ENCODE measurements at places on chromosomes 6 and 20.

DNA sequence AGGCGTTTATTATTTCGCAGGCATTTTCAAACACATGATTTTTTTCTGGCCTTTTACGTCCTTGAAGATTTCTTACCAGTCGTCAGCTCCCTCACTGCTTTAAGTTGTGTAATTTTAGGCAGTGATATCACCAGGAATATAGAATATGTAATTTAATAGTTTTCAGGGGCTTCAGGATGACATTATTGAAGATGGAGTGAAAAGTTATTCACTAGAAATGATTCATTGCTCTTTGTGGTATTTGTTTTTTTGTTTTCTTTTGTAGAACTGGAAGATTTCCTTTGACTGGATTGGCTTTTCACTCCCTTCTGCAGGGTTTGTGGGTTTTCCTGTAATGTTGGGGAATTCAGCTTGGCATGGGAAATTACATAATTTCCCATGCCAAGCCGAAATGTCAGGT is 2.0 kb downstream of the LRRC1 start:
- DNase-seq: no peak

DNA sequence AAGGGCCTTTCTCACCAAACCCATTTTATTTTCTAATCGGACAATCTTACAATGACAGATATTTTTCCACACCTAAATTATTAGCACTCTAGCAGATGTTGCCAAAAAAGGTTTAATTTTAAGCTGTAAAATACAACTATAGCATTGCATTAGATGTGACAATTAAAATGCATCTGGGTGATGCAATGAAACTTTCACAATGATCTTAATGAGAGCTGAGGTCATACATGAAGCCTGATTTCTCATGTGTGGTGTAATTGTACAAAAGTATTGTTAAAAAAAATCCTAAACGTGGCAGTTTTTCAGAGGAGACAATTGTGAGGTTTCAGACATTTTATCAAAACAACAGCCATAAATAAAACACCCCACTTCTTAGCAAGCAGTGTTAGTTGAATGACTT is 606.0 kb downstream of the HDGFL1 start:
- DNase-seq: no peak

DNA sequence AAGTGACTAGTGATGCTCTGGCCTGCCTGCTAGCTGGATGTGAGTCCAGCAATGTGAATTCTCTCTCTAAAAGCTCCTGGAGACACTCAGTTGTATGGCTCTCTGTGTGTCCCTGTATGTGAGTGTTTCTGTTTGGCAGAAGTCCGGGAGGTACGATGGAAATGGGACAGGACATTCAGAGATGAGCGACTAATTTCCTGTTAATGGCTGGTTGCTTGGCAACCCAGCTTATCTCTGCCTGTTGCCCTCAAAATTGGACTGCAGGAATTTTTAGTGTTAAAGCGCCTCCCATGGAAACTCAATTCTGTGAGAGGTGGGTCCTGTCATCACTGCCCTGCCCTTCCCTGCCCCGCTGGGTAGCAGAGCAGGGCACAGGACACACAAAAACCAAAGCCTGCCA is 136.8 kb upstream of the LRFN2 start:
- peak; percentile 37 for DNase-seq

- no peak for DNase-seq
Observed at GRCh38 chr6:52341561-52342260, 20.2 kb upstream of the PAQR8 start.

- DNase-seq: no peak
Observed at GRCh38 chr6:83202031-83202430, 8.9 kb downstream of the RWDD2A start.

DNA sequence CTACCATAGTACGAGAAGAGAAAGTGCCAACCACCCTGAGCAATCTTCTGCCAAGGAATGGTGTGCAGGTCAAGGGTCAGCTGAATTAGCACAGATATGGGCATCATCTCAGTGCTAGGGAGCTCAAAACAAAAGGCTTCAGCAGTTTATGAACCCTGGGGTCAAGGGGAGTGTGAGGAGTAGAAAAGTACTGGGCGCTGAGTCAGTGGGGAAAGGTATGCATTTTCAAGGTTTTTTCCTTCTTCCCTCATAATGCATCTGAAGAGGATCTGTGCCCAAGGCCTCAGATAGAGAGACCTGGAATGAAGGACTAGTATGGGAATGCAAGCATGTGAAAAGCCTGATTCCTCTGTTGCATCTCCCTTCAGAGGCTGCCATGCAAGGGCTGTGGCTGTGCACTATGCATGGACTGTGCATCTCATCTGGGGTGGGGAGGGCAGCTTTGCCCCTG is 81.7 kb downstream of the PERP start:
- DNase-seq: no peak

DNA sequence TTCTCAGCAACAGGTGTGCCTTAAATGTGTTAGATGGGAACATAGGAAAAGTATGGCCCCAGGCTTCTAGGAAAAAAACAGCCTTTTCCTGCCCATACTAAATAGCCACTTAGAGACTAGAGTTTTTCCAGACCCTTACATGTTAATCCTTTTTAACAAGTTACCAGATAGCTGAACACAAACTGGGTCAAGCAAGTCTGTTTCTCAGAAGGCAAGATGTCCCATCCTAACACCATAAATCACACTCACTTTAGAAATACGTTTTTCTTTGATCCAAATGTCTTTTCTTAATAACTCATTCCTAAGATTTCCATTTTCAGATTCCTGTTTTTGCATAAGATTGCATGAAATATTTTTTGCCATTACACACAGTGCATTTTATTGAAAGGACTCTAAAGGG is 241.3 kb downstream of the KCNQ5 start:
- DNase-seq: no peak

DNA sequence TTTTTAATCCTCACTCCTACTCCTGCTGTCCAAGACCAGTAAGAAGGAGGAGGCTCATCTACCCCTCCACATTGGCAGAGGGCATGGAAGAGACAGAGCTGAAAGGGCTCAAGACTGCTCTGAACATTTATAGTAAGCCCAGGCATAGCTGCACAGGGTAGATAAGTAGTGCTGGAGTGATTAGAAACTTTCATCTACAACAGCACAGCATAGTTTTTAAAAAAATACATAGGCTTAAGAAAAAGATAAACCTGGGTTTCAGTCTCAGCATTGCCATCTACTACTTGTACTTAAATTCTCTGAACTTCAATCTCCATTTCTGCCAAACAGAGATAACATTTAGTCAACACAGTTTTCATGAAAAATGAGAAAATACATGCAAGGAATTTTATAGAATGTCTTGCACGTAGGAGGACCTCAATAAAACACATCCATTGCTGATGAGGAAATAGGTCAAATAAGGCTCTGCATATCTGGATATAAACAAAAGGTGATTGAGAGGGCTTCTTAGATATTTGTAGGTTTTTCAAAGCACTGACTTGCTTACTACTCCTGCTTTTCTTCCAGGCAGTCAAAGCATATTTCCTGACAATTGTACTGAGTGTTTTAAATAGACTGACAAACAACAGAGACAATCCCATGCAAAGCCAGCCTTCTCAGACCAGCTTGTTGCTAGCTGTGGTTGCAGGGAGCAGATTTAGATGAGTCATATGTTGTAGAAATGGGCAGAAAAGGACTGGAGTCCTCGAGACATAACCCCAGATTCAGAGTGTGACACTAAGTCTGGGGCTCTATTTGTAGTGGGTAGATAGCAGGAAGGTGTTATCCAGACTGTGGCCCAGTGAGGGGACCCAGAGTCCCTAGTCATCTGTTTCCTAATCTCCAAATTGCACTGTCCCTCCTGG is 107.4 kb upstream of the TAB2 start:
- peak; percentile 73 for DNase-seq

- no peak for DNase-seq
Observed at GRCh38 chr20:37396416-37397075, 50.6 kb downstream of the SRC start.

DNA sequence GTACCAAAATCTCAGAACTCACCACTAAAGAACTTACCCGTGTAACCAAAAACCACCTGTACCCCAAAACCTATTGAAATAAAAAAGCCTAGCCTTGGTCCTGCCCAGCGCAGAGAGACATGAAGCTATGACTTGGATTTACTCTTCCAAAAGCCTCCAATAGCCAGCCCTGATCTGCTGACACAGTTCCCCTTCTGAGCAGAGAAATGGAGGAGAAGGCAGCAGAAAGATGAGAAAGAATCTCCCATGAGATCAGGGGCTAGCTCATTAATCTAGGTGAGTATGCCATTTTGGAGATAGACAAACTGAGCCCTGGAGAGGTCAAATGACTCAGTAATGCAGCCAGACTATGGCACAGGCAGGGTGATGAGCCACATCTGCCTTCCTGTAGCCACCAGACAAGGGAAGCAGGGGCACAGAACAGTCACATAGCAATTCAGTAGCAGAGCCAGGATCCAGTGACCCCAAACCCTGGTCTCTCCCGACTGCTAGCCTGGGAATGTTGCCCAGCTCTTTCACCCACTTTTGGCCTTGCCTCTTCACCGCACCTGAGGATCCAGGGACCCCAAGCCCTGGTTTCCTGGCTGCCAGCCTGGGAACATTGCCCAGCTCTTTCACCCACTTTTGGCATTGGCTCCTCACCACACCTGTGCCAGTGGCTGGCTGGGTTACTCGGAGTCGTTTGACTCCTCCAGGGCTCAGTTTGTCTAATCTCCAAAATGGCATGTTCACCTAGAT is 7.2 kb upstream of the SDCBP2 start:
- DNase-seq: no peak

- peak; percentile 55 for DNase-seq
Observed at GRCh38 chr6:107108201-107108890, 7.0 kb downstream of the BEND3 start.

GRCh38 chr6:7484666-7485065 is 56.8 kb upstream of the DSP start:
- no peak for DNase-seq

GRCh38 chr20:55964790-55965189 is 40.5 kb downstream of the CBLN4 start:
- no peak for DNase-seq

- DNase-seq: no peak
Observed at GRCh38 chr20:60627751-60628565, 624.1 kb upstream of the CDH4 start.

- no peak for DNase-seq
Observed at GRCh38 chr20:59183751-59184150, 20.1 kb downstream of the ZNF831 start.

GRCh38 chr6:6711031-6711785 is 122.7 kb downstream of the LY86 start:
- no peak for DNase-seq

DNA sequence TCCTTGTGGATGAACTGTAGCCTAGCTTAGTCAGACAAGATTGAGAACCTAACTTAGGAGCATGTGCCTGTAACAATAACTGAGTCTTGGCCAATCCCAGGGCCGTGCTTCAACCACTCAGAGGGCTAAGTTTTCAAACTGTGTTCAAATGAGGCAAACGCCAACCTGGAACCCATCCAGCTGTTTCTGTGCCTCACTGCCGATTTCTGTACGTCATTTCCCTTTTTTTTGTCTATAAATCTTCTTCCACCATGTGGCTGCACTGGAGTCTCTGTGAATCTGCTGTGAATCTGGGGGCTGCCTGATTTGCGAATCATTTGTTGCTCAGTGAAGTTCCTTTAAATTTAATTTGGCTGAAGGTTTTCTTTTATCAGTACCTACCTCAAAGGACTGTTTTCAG is 115.0 kb upstream of the CHD6 start:
- no peak for DNase-seq

DNA sequence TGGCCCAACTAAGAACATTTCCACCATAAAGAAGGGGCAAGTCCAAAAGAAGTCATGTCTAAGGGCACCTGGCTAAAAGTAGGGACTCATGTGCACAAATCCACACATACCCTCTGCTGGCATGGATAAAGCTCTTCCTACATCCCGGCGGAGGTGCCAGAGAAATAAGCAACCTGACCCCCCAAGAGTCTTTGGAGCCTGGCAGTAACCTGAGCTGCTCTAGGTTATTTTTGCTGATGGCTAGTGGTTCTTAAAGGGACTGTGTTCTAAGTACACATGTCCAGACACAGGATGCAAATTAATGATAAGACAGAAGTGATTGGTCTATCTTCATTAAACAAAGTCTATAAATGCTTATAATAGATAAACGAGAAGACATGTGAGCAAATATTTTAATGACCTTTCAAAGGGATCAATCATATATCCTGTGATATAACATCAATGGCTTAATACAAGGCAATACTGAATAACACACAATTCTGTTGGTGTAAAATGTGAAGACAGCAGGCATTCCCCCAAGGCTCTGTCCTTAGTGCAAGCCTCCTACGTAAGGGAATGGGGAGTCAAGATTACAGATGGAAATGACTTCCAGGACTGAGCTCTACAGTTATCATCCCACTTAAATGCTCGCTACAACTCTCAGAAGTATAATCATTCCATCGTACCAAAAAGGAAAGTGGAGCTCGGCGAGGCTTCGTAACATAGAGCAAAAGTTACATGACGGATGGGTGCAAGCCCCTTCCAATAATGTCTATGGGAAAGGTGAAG is 52.5 kb downstream of the HIVEP2 start:
- DNase-seq: no peak

- no peak for DNase-seq
Observed at GRCh38 chr6:43984442-43985321, 142.6 kb downstream of the MRPL14 start.

DNA sequence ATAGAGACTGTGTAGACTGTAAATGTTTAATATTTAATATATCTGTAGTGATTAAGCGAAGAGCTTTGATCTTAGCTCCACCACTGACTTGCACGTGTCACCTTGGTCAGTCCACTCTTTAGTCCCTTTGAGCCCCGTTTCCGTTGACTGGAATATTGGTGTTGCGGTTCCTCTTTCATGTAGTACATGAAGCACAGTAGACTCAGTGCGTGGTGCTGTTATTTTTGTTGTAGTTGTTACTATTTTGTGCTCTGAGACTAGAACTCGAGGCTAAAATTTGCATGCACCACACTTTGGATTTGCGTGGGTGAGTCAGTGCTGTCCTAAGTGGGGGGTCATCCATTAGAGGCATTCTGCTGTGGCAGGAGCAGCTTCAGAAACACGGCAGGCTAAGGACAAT is 291.4 kb downstream of the QKI start:
- DNase-seq: no peak

- DNase-seq: peak; percentile 25
Observed at GRCh38 chr6:33746036-33746600, 587 bp downstream of the IP6K3 start.

- no peak for DNase-seq
Observed at GRCh38 chr6:140985679-140986275, 1146.9 kb upstream of the GJE1 start.

DNA sequence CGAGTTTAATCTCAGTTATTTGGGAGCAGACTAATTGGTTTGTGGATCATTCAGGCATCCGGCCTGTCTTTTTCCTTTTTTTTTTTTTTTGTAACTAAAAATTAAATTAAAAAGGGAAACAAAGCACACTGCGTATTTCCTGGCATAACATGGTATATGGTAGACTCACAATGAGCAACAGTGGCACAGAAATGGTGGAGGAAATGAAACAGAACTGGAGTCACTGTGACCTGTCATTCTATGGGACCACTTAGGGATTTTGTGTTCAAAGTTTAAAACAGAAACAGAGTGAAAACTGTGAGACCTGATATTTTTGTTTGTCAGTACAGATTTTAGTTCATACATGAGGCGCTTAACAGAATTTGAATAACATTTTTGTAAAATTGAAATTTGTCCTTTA is 4.8 kb upstream of the CD93 start:
- no peak for DNase-seq
